ENCODE measurements at places on chromosomes 2 and 18.

- DNase-seq: no peak
These were observed 140.5 kb downstream of the ASB1 start for GRCh38 chr2:238567067-238567855.

DNA sequence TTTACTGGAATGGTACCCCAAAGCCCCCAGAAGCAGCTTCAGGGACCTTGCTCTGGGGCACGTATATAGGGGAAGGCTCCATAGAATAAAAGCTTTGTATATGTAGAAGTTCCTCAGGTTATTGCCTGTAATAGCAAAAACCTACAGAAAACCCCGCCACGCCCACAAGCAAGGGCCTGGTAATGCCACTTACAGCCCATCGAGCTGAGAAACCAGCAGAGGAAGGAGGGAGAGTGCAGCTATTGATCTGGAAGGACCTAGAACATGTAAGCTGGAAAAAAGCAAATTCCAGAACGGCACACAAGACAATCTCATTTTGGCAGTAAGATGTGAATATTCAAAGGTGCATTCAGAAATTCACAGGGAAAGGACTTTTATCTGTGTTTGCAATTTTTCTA, 15.8 kb downstream of the HS1BP3 start:
- no peak for DNase-seq

DNA sequence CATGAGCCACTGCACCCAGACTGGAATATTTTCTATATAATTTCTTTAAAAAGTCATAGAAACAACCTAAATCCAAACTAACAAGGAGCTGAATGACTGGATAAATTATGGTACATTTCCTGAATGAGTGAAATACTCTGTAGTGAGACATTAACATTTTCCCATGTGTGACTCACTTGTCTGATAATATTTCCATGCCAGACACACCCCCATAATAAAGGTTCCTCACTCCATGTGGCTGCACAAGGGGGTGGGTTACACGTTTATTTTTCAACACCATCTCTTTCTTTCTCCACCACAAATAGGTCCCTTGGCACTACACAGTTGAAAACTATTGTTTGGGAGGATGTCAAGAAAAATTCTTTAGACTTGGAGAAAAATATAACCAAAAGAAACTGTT, 266.3 kb upstream of the LYPD1 start:
- no peak for DNase-seq

DNA sequence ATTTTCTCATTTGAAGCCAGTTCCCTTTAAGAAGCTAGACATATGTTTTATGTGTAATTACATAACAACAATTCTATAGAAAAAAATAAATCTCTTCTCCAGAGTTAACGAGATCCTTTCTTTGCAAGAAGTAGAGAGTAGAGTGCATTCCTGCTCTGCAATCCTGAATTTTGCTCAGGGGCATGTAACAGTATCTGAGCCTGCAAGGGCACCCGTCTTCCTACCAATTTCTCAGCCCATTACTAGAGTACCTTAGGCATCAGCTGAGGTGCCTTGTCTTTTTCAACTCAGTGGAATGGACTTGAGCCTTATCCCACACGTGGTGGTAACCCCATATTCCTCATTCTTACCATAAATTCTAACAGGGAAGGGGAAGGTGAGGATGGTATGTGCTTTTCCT, 205.9 kb downstream of the IKZF2 start:
- no peak for DNase-seq

DNA sequence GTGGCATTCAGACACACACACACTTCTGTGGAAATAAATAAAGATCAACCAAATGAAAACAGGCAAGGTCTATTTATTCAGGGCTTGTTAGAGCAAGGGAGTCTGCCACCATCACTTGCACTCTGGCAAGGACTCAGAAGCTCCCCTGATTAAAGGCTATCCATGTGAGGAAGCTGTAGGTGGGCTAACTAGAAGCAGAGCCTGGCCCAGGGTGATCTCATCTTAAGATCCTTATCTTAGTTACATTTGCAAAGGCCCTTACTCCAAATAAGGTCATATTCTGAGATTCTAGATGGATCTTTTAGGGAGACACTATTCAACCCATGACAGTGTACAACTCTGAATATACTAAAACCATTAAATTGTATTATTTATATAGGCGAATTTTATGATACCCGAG, 190.0 kb upstream of the SRD5A2 start:
- DNase-seq: no peak

All from activated naive CD4-positive, alpha-beta T cell (primary cell).